ENCODE measurements at places on chromosomes 1 and 21. TPM values are rescaled to one million over a fixed set of nuclear protein-coding genes. Genes with fewer than 3 reads are reported as not detected.

CLCNKA gene
- total RNA-seq = 16.1 TPM

SMIM11 gene
- not detected for total RNA-seq

DNA sequence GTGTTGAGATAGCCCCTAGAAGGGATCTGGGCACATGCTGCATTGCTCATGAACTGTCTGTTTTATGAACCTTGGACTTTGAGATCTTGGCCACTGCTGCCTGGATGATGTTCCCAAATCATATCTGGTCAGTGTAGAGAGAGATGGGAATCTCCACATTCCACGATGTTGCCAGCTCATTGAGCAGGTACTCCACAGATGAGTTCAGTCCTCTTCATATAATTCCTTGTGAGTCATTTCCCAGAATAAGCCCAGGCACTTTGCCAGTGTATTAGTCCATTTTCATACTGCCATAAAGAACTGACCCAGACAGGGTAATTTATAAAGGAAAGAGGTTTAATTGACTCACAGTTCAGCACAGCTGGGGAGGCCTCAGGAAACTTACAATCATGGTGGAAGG is 254.0 kb upstream of the RUNX1 start:
- DNase-seq = no peak

DNA sequence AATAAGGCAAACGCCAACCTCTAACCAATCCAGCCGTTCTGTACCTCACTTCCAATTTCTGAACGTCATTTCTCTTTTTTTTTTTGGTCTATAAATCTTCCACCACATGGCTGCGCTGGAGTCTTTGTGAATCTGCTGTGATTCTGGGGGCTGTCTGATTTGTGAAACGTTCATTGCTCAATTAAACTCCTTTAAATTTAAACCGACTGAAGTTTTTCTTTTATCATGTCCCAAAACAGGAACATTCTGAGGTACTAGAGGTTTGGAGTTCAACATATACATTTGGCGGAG is 65.5 kb upstream of the BACH1 start:
- DNase-seq = no peak

Measured in stomach (tissue), 19 donors.